ENCODE measurements at places on chromosomes 7 and 10. TPM values are rescaled to one million over a fixed set of nuclear protein-coding genes. Genes with fewer than 3 reads are reported as not detected.
A peak's percentile ranks its signal among the peaks of the same experiment; 100 is the strongest.

GRCh38 chr7:76515999-76516443 is 5.7 kb downstream of the UPK3B start:
- no peaks in the 10 kb centered on the region for H3K27me3 ChIP-seq
- no peak overlapping the region for H3K4me3 ChIP-seq
- no peaks in the 10 kb centered on the region for H3K36me3 ChIP-seq
- peak; percentile 39 for DNase-seq

DNA sequence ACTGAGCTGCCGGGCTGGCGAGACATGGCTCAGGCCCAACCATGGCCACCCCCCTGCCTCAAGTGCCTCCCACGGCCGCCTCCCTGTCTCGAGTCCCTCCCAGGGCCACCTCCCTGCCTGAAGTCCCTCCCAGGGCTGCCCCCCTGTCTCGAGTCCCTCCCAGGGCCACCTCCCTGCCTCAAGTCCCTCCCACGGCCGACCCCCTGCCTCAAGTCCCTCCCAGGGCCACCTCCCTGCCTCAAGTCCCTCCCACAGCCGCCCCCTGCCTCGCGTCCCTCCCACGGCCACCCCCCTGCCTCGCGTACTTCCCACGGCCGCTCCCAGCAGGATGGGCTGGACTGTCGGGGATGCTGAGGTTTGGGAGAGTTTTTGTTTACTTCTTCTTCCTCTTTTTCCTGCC is 462.5 kb downstream of the PTPRN2 start:
- H3K4me3 ChIP-seq, result no peak overlapping the region
- no peaks in the 10 kb centered on the region for H3K4me1 ChIP-seq
- no peaks in the 10 kb centered on the region for H3K36me3 ChIP-seq
- H3K27me3 ChIP-seq, result no peaks in the 10 kb centered on the region

- peaks cover 33% of the 10 kb centered on the region for H3K27me3 ChIP-seq
- H3K4me1 ChIP-seq, result peaks cover 3% of the 10 kb centered on the region
Measured at GRCh38 chr7:27143023-27143949, at the start of gene HOXA5. TSS of gene HOXA5 (minus strand) at chr7:27143681. CDS start at chr7:27143607, 74 bp downstream.

The RBM20 gene
- total RNA-seq, result not detected

The PLXDC2 gene
- not detected for total RNA-seq

The PDZD7 gene
- 0.74 TPM for total RNA-seq

DNA sequence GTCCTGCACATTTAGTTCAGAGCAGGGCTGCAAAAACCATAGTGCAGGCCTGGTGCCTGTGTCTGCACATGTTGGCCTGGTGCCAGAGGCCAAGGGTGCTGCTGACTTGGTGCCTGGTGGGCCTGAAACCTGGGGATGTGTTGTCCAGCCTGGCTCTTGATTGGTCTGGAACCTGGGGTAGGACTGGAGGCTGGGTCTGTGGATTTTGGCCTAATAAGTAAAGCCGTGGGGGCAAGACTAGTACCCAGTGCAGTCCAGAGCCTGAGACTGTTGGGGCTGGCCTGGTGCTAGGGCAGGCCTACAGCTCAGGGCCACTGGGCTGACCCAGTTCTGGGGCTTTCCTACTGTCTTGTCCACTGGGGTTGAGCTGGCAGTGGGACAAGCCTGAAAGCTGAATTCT is 817.9 kb downstream of the DNAJB9 start:
- H3K4me1 ChIP-seq, result no peaks in the 10 kb centered on the region
- H3K27me3 ChIP-seq, result no peaks in the 10 kb centered on the region
- no peak overlapping the region for H3K4me3 ChIP-seq
- no peak for DNase-seq

The DPYSL4 gene
- total RNA-seq, result 1.6 TPM

DNA sequence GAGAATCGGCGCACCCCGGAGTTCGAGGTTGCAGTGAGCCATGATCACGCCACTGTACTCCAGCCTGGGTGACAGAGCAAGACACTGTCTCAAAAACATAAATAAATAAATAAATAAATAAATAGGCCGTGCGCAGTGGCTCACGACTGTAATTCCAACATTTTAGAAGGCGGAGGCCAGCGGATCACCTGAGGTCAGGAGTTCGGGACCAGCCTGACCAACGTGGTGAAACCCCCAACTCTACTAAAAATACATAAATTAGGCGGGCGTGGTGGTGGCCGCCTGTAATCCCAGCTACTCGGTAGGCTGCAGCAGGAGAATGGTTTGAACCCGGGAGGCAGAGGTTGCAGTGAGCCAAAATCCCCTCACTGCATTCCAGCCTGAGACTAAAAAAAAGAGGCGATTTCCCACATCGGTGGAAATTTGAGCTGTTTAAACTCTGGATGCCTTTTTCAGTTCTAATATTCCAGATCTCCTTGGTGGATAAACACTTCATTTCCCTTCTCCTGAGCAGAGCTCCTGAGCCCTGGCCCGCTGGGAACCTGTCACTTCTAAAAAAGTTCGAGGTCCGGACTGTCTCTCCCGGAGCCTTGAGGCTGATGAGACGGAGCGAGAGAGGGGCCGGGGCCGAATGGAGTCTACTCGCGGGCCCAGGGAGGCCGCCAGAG is 2.0 kb upstream of the NFKB2 start:
- peaks cover 41% of the 10 kb centered on the region for H3K4me1 ChIP-seq
- no peak for DNase-seq
- peak overlapping the region; percentile 96 for H3K27ac ChIP-seq
- peaks cover 17% of the 10 kb centered on the region for H3K36me3 ChIP-seq
- no peaks in the 10 kb centered on the region for H3K27me3 ChIP-seq

- H3K4me3 ChIP-seq, result no peak overlapping the region
- no peak for DNase-seq
- H3K27ac ChIP-seq, result no peak overlapping the region
- no peaks in the 10 kb centered on the region for H3K4me1 ChIP-seq
Measured at GRCh38 chr7:48426966-48427555, 255.8 kb downstream of the ABCA13 start.

The GNA12 gene
- 17.1 TPM for total RNA-seq

- no peak for DNase-seq
- H3K4me3 ChIP-seq, result no peak overlapping the region
- no peaks in the 10 kb centered on the region for H3K27me3 ChIP-seq
- H3K4me1 ChIP-seq, result no peaks in the 10 kb centered on the region
- no peak overlapping the region for H3K27ac ChIP-seq
Measured at GRCh38 chr10:57395923-57396322, 871.8 kb downstream of the IPMK start.

DNA sequence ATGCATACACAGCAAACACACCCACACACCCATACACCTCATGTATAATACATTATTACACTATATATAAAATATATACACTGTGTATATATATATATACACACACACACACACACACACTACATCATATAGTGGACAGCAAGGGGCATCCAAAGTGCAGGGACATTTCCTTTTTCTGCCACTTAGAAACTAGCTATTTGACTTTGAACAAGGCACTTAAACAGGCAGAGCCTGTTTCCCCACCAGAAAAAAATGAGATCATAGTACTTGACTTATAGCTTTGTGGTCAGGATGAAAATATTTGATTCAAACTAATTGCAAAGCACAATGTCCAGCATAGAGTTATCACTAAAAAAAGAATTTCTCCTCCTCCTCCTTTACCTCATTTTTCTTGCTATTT is 254.3 kb upstream of the NPVF start:
- DNase-seq, result no peak
- H3K36me3 ChIP-seq, result no peaks in the 10 kb centered on the region
- no peaks in the 10 kb centered on the region for H3K4me1 ChIP-seq
- H3K27me3 ChIP-seq, result peaks cover 17% of the 10 kb centered on the region
- H3K4me3 ChIP-seq, result no peak overlapping the region
- H3K27ac ChIP-seq, result no peak overlapping the region
